ENCODE measurements at places on chromosomes 2 and 18. TPM values are rescaled to one million over a fixed set of nuclear protein-coding genes. Genes with fewer than 3 reads are reported as not detected.

RTKN gene
- total RNA-seq: 58.1 TPM

SAG gene
- total RNA-seq: not detected

FNDC4 gene
- total RNA-seq: 12.5 TPM

CTAGE1 gene
- total RNA-seq: not detected

NPPC gene
- total RNA-seq: not detected

ALPP gene
- not detected for total RNA-seq

C2orf81 gene
- total RNA-seq: 0.92 TPM

Measured in airway epithelial cell (primary cell).